ENCODE measurements at places on chromosomes 4 and X.

DNA sequence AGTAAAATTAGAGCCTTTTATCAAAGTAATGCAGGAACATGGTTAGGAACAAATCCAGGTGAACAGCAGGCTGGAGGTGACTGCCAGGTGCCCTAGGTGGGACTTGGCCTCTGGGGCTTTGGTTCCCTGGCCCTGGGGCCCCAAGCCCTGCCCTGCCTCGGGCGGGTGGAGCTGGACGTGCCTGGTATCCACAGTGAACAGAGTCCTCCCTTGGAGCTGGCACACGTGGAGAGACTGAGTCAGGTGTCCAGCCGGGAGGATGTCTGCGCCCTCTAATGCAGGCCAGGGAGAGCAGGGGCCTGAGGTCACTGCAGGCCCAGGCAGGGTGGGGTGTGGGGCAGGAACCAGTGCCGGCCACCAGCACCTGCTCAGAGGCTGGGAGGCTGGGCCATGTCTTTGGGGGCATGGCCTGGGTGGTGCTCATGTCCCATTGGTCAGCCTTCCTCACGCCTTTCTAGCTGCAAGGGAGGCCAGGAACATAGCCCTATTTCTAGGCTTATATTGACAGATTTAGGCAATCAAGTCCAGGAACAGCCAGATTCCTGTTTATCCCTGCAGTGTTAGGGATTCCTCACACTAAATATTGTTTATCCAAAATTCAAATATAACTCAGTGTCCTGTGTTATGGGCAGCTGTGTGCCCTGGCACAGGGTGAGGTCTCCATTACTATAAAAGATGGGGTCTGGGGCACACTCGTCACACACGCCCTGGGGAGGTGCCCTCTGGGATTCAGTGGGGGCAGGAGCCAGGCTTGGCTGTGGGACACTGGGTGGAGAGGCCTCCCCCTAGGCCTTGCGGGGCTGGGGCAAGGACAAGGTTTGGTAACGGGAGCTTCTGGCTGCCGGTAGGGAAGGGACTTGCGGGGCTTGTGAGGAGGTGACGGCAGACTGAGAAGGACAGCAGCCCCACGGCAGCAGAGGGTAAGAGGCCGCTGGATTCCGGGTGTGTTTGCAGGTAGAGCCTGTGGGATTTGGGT is 14.3 kb upstream of the NAT8L start:
- no peak for DNase-seq

DNA sequence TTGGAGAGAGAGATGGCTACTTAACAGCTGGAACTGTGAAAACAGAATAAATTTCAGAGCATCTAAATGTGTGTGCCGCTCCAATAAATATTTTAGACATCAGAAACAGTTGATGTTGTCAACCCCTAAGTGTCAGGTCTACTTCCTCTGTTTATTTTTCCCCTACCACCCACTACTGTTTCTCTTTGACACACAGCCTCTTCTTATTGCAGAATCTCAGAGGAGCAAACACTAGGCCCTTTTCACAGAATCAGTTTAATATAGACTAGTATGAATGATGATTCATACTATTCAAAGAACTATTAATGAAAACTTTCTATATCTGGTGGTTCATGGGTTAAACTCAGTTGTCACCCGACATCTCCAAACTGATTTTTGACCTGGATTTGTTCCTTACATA is 33.9 kb downstream of the NAA11 start:
- no peak for DNase-seq

GRCh38 chr4:17317526-17317925 is 194.4 kb downstream of the QDPR start:
- no peak for DNase-seq

DNA sequence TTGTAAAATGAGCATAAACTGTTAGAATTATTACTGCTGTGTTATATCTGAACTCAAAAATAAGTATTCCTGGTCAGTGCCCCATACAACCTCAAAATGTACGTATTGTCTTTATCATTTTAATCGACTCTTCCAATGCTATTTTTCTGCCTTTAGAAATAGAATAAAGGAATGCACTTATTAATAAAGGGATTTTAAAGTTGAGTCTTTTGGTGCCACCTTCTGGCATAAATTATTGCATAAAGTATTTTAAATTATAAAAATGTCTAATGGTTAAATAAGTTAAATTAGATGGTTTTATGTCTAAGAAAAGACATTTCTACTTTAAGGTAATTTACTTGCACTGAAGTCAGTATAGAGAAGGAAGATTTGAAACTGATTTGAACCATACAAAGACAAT is 424.0 kb upstream of the NDST4 start:
- no peak for DNase-seq

- no peak for DNase-seq
Observed at GRCh38 chrX:110004731-110005369, 1.9 kb downstream of the TMEM164 start.

DNA sequence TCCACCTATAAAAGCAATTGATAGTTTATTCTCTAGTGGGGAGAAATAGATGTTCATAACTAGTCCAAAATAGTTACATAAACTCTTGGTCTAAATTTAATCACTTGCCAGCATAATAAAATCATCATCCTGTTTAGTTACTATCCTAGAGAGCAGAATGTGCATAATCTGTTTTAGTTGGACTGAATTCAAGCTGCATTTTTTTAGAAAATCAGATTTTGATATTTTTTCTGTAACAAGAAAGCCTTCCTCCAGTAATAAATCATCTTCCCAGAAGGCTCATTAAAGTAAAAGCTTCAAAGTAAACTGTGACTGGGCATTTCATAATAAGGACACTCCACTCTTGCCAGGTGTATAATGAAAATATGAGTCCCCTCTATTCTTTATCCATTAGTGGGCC is 453.1 kb downstream of the TRAM1L1 start:
- DNase-seq: no peak

GRCh38 chrX:118652717-118653116 is 74.7 kb upstream of the IL13RA1 start:
- DNase-seq: no peak

- DNase-seq: no peak
Observed at GRCh38 chr4:139916041-139916440, 237.9 kb downstream of the MAML3 start.

- no peak for DNase-seq
Observed at GRCh38 chr4:5718411-5718810, 7.4 kb downstream of the EVC start.

GRCh38 chr4:19636451-19636850 is 615.3 kb upstream of the SLIT2 start:
- DNase-seq: no peak

GRCh38 chrX:10050481-10050880 is 83.3 kb downstream of the CLDN34 start:
- no peak for DNase-seq

- no peak for DNase-seq
Observed at GRCh38 chr4:53563824-53564223, 27.5 kb downstream of the LNX1 start.

GRCh38 chr4:74366367-74366911 is 1.5 kb downstream of the EREG start:
- no peak for DNase-seq

- DNase-seq: no peak
Observed at GRCh38 chr4:87916626-87917025, 58.9 kb upstream of the SPP1 start.

GRCh38 chr4:52263607-52264006 is 212.5 kb downstream of the SPATA18 start:
- no peak for DNase-seq

DNA sequence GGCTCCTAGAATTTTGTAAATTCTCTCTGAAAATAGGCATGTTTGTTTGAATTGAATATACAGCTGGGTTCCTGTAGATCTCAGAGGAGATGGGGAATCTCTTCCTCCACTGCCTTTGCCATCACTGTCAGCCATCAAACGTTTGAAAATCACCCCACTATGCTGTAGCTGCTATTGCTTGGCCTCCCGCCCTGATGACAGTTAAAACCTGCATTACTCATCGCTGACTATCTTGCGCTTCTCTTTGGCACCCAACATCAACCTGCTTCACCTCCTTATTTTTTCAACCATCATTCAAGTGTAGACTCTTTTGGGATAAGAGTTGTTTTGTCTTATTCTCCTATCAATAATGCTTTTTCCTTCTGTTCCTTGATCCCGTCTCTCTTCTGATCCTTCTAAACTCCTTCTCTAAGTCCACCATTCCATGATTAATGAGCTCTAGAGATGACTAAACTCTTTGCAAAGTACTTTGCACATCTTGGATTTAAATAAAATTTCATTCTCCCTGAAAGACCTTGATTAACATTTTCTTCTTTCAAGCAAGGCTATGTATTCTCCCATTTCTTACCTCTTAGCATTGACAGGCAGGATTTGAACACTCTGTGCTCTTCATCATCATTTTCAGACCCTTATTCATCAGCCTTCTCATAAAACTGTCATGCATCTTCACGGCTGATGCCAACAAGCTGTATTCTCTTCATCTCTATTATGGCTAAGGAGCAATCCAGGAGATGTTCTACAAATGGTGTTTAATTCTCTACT is 133.0 kb downstream of the SNCA start:
- DNase-seq: no peak

DNA sequence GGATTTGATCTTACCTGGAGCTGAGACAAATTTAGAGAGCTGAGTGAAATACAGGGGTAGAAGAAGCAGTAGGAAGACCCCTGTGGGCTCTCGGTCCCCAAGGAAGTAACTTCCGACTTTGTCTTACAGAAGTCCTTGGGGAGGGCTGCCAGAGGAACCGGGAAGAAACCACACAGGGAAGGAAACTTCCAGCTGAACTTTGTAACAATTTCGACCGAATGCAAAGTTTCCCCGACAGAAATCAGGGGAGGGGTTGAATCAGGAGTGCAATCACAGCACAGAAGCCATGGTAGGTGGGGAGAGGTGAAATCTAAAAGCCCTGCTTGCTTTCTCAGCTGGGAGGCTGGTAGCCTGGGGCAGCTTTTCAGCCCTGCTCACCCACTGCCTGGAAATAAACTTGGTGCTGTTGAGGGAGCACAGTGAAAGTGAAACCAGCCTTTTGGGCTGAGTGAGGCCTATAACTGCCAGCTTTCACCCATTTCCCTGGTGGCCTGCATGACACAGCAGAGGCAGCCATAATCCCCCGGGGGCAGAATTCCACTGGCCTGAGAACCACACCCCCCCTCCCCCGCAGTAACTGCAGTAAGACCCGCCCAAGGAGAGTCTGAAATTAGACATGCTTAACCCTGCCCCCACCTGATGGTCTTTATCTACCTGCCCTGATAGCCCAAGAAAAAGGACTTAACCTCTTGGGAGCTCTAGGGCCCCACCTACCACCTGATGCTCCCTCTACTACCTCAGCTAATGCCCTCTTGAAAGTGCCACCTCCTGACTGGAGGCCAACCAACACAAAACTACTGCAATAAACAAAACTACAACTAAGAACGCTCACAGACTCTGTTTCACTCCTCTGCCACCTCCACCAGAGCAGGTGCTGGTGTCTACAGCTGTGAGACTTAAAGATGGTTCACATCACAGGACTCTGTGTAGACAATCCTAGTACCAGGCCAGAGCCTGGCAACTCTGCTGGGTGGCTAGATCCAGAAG is 248.2 kb downstream of the PARM1 start:
- DNase-seq: no peak

DNA sequence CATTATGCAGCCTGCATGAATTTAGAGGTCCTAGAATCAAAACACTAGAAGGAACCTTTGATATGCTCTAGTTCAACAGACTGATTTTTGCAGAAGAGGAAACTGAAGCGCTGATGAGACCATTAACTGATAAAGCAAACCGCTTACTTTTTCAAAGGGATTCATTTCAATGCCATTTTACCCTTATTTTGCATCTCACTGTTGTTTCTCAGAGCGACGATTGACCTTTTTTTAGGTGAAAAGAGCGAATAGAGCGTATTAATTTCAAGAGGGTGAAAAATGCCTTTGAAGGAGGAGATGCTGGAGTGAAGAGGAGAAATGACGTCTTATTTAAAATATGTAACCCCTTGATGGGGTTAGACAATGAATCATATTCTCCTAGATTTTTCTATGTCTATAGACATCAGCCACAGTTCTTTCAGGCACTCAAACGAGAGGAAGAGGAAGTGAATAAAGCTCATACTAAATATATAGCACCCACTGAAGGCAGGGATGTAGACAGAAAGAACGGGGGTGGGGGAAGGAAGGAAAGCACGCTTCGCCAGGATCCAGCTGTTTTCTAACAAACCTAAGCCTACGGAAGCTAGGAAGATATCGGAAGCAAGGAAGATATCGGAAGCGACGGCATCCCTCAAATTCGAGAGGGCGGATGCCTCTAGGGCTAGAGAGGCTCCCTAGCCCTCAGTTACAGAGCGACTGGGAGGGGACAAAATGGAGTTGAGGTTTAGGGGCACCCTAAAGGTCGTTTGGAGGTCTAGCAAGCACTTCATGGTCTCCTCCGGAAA is 848 bp downstream of the ACSL4 start:
- peak; percentile 46 for DNase-seq

DNA sequence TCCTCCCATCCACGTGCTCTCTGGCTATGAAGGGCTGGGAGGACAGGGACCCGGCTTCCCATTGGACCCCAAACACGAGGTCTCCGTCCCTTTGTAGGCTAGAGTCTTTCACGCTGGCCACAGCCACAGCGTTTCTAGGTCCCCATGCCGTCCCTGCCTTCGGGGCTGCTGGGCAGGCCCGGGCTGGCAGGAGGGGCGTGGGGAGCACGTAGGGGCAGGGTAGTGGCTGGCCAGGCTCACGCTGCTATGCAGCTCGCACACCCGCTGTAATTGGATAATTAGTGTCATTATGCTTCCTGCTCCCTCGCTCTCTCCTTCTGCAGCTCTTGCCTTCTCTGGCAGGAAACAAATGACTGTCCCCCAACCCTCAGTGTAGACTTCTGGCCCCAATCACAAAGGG is 9.8 kb downstream of the ATP2B3 start:
- no peak for DNase-seq

GRCh38 chr4:68984947-68985346 is 33.3 kb upstream of the UGT2A3 start:
- no peak for DNase-seq

DNA sequence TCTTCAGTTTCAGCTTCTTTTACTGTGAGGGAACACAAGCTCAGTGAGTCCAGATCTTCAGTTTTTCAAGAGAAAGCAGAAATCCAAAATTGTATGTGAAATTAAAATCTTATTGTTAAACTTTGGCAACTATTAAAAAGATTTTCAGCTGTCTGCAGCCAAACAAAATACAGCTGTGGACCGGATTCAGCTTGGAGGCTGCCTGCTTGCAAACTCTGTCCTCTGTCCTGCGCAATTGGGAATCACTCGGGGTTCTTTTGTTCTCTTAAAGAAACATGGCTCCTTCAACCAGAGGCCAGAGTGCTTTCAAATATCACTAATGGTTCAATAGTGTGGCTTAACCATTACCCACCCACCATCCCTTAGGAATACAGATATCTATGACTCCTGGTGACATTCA is 201.2 kb downstream of the CHIC2 start:
- DNase-seq: no peak

DNA sequence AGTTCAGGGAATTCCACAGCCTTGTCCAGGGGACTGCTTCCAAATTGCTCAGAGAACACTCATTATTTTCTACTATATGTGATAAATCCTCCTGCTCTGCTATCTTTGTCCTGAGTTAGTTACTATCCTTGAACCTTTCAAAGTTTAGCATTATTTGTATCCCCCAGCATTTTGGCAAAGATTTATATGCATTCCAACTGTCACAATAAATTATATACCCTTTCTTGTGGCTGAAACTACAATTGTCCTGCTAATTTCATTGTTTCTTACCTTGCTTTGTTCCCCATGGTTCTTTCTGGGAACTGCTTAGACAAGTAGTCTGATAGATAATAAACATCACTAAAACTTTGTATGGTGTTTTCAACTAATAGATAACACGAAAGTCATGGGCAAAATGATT is 40.5 kb downstream of the TECRL start:
- no peak for DNase-seq

All from activated T-cell treated with anti-CD3 and anti-CD28 coated beads, Interleukin-2, amount 50 U/mL, for 1 hour (primary cell).